Type B pancreatic cell (in vitro differentiated cells): ENCODE measurements at places on chromosomes 12 and 14. TPM values are rescaled to one million over a fixed set of nuclear protein-coding genes. Genes with fewer than 3 reads are reported as not detected.

Gene EFS
- total RNA-seq, result 41.0 and 59.3 TPM in 2 replicates

DNA sequence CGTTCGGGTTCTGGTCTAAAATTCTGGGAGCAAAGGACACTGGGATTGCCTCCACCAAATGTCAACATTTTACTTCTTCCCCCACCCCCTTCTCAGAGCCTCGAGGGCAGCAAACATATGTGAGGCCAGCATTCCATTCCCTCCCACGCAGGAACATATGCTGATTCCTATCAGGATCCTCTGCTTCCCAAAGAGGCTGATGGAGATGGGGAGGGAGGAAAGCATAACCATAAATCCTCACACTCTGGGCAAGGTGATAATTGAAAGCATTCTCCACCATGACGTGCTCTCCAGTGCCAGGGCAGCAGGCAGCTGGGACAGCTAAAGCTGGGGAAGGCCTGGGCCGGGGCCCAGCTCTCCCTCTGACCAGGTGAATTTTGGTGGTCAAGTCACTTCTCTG is 395.0 kb downstream of the ZFP36L1 start:
- DNase-seq, result no peak

Gene DCP1B
- total RNA-seq, result 22.3 and 29.8 TPM in 2 replicates

Gene CFAP54
- total RNA-seq, result 0.93 and 8.9 TPM in 2 replicates

DNA sequence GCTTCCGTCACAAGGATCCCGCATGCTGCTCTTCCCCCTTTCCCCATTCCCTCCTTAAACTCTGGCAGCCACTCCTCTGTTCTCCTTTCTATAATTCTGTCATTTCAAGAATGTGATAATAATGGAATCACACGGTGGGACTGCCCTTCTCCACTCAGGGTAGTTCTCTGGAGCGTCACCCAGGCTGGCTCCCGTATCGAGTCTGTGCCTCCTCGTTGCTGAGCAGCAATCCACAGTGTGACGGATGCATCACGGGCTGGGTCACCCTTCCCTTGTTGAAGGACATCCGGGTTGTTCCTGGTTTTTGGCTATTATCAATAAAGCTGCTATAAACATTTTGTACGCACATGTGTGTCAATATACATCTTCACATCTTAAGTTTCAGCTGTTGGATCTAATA is 5.7 kb upstream of the SYNE3 start:
- no peak for DNase-seq

Gene CLEC2B
- not detected in 2 replicates for total RNA-seq

- no peak for DNase-seq
These were observed 358.8 kb downstream of the C12orf50 start for GRCh38 chr12:87670448-87670847.

DNA sequence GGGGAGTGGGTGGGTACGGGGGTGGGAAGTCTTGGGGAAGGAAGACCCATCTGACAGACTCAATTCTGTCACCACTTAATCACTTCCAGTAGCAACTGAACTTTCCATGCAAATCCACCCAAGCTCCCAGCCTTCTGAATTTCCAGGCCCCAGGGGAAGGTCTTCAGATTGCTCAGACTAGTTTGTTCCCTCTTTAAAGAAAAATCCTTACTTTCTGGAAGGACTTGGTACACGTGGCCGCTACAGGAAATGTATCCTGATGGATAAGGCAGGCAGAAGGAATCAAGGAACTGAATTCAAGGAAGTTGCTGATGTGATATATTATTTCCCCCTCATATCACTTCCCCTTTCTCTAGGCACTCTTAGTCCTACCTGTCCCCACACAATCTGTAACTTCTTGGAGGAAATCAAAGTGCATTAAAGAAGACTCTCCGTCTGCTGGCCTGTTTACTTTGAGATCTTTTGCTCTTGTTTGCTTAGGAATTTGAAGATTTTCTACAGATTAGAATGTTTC is 6.4 kb downstream of the NFKBIA start:
- no peak for DNase-seq

DNA sequence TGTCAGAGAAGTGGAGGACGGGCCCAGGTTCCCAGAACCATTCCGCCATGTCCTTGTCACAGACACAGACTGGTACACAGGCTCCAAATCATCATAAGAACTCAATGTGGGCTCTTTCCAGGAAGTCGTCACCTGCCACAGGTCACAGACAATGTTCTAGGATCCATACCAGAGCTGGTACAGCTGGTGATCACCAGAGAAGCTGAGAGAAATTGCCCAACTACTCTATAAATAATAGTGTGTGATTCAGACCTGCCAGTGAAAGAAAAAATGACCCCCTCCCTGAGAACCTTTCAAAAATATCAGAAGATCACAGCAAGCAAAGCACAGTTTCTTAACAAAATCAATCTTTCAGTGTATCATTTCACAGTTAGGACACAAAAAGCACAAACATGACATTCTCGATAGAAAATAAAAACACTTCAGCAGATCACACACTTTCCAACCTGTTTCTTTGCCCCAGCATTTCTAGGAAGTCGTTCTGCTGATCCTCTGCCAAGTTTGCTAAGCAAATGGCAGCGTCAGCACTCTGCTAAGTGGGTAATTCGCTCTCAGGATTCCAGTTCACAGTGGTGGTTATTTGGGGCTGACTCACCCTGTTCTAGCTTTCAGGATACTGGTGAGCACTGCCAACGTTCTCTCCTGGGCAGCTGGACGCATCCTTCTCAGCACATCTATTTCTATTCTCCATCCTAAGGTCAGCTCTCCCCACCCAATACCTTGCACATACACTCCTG is 223.3 kb upstream of the SFSWAP start:
- no peak for DNase-seq
